Glutamatergic neuron (in vitro differentiated cells): ENCODE measurements at places on chromosomes 13 and 19. TPM values are rescaled to one million over a fixed set of nuclear protein-coding genes. Genes with fewer than 3 reads are reported as not detected.

Gene UBXN6
- total RNA-seq, result 47.9 TPM

Gene IFI30
- total RNA-seq, result 0.76 TPM

Gene RFPL4AL1
- total RNA-seq, result 0.96 TPM

DNA sequence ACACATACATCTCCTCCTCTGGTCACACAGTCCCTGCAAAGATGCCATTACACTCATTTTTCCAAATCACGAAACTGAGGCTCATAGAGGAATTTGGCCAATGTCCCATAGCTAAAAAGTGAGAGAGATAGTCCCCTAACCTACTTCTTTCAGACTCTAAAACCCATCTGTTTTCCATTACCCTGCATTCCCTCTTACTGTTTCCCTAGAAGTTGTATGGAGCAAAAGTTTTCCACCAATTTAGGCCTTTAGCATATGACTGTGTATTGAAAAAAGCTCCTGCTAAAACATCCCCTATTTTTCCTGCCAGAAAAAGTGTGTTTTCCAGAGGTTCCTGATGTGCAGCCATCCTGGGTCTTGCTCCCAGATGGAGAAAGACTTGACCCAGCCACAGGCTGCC lies 16.3 kb downstream of the SERP2 start:
- DNase-seq, result no peak

GRCh38 chr19:11445141-11445540 lies 9.7 kb downstream of the PRKCSH start:
- no peak for DNase-seq

DNA sequence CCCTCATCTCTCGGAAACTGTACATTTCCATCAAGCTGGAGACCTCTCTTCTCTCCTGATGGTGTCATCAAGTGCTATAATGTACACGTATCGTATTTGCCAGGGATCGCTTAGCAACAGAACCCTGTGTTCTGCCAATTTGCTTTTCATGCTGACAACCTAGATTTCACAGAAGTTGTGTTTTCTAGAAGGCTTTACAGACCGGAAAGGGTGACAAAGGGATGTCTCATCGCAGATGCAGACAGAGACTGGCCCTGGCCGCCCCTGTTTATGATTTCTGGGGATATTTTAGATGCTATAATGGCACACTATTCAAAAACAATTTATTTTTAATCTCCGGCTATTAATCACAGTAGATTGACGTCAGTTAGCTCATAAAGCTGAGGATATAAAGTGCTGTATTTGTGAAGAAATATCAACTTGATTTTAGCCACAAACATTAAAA lies 291.4 kb downstream of the IRS2 start:
- DNase-seq, result no peak

GRCh38 chr13:29713839-29714238 lies 118.4 kb upstream of the SLC7A1 start:
- DNase-seq, result no peak

GRCh38 chr19:6101991-6102390 lies 8.3 kb downstream of the RFX2 start:
- DNase-seq, result no peak

- DNase-seq, result no peak
Measured at GRCh38 chr13:50589651-50590054, 253.8 kb downstream of the DLEU7 start.

DNA sequence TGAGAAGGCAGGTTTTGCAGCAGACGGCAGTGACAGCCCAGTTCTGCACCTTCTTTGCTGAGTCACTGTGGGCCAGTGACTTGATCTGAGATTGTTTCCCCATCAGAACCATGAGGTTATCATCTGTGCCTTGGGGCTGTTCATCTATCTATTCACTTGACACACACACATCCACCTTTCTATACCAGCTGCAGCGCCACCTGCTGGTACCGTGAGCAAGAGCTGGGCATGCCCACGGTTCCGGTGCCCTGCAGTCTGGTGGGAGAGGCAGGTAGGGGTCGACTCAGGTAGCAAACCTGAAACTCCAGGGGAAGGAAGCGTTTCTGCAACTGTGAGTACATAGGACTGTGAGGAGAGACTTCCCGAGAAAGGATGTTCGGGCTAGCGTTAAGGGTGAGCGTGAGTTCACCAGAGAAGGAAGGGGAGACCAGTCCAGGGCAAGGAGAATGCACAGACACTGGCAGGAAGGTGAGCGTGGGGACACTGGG lies 7.5 kb upstream of the LIN7B start:
- peak; percentile 84 for DNase-seq

- peak; percentile 47 for DNase-seq
Measured at GRCh38 chr19:3774621-3775373, 2.8 kb upstream of the RAX2 start.

- no peak for DNase-seq
Measured at GRCh38 chr13:27408074-27408473, 16.3 kb upstream of the GTF3A start.

- DNase-seq, result no peak
Measured at GRCh38 chr13:78476910-78477309, 126.4 kb downstream of the POU4F1 start.
